ENCODE measurements at places on chromosomes 7 and 10.

DNA sequence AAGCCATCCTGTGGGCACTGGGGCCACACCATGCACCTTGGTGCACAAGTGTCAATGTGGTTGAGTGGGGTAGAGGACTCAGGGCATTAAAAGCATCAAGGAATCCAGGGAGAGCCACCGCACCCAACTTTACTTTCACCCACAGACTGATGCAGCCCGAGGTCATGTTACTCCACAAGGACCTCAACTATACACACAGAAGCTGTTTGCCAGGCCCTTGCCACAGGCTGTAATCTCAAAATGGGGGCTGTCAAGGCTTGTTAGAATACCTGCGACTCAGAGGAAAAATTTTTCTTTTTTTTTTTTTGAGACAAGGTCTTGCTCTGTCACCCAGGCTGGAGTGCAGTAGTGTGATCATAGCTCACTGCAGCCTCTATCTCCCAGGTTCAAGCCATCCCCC is 26.5 kb upstream of the KCTD7 start:
- DNase-seq: no peak

DNA sequence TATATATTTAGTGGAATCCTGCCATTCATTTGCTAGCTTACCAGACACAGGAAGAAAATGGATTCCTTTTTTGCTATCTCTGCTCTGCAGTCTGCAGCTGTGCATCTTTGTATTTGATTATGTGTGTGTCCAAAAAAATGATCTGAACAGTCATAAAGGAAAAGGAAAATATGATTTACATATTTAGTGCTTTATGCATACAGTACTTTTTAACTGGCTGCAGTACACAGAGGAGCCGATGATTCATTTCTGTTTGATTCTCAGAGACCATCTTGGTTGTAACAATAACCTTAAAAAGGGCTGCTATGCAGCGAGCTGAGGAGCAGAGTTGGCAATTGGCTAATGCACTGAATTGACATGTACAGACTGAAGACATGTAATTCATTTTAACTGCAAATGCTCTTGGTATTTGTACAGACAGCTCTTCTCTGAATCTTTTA is 151.3 kb upstream of the FZD1 start:
- peak; percentile 60 for DNase-seq

DNA sequence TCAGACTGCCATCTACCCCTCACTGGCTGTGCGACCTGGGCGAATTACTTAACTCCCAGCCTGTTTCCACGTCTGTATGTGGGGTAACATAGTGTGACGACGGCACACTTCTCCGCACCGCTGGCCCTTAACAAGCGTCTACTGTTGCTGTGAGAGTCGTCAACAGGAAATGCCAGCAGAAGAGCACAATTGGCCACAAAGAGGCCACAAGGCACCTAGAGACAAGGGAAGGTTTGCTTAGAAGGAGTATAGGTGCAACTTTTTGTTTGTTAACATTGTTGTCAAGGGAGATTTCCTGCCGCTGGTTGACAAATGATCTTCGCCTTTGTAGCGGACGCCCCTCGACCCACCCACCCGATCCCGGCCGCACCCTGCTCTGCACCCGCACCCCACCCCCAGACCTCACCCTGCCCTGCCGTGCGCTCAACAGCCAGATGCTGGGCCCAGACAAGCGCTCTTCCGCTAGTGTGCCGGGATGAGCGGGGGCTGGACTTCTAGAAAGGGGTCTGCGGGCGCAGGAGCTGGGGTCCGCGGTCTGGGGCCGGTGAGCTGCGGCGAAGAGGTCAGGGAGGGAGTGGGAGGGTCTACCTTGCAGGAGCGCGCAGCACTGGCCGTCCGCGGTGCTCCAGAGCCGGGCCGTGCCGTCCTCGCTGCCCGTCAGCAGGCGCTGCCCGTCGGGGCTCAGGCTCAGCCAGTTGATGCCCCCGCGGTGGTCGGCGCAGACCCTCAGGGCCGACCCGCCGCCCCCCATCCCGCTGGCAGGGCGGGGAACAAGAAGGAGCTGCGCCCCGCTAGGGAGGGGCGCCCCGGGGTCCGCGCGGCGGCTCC is 785 bp downstream of the WDR86 start:
- DNase-seq: peak; percentile 26

- DNase-seq: no peak
Observed at GRCh38 chr10:4549139-4549653, 276.8 kb upstream of the AKR1E2 start.

DNA sequence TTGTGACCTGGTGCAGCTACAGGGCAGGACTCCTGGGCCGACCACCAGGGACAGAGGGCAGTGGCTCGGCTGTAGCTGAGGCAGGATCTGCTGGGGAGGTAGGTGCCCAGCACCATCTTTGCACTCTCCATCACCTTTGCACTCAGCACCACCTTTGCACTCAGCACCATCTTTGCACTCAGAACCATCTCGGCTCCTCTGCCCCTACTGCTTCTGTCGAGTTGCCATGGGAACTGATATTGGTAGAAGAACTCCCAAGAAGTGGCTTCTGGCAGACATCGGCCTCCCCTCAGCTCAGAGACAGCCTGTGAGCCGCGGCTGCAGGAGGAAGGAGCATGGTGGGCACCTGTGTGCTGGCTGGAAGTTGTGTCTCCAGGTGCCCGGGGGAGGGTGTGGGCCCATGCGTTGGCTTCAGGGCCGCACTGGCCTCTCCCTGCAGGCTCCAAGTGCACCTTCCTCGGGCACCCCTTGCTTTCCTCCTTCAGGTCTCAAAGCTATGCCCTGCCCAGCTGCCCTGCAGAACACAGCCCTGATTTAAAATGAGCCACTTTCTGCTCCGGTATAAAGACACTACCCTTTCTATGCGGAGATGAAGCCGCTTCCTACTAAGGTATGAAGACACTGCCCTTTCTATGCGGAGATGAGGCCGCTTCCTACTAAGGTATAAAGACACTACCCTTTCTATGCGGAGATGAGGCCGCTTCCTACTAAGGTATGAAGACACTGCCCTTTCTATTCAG is 514.5 kb downstream of the PTPRN2 start:
- no peak for DNase-seq

DNA sequence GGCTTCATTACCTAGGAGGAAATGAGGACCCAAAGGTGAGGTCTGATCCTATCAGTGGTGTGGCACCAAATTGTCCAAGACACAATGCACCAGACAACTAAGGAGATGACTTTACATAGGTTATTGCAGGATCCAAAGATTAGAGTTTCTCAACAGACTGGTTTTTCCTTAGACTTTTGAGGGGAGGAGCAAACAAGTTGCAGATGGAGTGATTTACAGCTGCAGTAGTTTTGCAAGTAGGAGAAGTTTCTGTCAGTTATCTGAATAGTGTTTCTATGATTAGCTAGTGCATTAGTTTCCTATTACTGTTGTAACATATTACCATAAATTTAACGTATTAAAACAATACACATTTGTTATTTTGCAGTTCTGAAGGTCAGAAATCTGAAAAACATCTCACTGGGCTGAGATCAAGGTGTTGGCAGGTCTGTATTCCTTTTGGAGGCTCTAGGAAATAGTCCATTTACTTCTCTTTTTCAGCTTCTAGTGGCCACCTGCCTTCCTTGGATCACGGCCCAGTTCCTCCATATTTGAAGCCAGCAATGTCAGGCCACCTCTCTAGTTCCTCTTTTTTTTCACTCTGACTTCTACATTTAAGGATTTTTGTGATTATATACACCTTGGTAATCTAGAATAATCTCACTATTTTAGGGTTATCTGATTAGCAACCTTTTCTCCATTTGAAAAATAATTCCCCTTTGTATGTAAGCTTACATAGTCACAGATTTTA is 994.9 kb downstream of the REEP3 start:
- DNase-seq: no peak

DNA sequence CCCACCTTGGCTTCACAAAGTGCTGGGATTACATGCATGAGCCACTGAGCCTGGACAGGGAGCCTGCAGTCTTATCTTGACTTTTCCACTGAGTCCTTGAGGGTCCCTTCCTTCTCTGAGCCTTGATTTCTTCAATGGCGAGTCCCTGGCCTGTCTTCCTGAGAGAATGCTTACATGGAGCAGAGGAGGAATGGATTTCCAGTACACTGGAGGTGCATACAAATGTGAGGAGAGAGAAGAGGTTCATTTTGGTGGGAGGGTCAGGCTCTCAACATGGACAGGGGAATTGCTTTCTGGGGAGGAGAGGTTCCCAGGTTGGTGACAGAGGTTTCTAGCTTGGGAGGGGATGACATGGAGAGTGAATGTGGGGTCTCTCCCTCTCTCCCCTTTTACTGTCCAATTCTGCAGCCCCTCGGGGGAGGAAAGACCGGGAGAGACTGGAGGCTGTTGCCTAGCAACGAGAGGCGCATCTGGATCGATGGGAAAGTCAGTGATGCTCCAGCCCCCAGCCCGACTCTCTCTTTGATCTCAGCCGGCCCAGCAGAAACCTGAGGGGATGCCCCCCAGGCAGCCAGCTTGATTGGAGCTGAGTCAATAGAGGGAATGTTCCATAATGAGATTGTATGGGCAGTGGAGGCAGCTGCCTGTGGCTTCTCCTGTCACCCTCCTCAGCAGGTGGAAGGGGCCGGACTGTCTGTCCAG is 14.8 kb downstream of the SRRM3 start:
- DNase-seq: peak; percentile 59

DNA sequence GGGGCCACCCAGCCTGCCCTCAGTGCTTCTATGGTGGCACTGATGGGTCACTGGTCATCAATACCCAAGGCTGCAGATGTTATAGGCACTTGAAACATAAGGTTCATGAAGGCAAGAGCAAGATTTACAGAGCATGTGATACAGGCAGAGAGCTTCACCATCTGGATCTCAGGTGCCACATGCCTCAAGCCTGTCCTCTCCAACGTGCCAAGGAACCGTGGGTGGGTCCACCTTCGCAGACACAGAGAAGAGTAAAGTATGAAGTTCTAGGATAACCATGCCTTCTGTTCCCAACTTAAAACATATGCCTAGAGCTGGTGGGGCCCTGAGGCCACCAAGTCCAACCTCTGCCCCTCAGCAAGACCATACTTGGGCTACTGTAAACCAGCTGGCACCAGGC is 26.7 kb upstream of the CDH23 start:
- DNase-seq: no peak

- no peak for DNase-seq
Observed at GRCh38 chr10:89241026-89241425, 10.5 kb downstream of the LIPA start.

DNA sequence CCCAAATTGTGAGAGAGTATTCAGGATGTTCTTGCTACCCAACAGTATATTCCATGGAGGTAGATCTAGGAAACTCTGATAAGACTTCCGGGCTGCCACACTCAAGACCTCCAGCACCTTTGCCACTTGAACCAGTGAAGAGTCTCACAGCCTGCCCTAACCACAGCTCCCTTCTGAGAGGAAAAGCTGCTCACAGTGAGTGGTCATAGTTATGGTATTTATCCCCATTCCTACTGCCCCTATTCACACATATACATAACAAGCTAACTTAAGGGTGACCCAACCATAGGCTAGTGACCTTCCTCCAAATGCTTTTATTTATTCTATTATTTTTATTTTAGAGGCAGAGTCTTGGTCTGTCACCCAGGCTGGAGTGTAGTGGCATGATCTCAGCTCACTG is 156.3 kb downstream of the PTEN start:
- no peak for DNase-seq

DNA sequence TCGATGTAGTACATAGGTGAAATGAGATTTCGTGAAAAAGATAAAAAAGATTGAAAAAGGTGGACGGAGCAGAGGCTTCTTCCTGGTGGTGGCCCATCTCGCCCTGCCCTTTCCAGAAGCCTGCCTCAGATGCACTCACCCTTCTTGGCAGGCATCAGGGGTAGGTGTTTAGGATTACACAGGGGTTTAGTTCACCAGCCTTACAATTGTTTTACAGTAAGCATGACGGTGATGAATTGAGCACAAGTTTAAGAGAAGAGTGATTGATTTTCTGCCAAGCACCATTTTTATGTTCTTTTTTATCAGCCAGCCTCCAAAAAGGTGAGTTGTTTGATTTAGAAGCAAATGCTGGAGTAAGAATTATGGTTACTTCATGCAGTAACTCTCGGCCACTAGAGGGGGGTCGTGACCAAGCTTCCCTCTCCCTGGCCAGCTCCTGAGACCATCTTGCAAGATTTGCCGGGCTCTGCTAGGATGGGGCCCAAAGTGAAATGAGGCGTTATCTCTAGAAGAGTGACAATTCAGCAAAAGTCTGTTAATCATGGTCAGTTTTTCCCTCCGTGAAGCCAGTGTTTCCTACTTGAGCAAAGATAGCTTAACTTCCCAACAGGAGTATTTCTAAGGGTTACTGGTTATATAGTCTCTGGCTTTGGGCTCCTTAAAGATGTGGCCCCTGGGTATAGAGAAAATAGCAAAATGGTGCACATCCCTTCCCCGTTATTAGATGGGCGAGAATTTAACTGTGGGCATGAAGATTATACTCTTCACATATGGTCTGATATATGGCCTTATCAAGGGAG is 228.8 kb downstream of the BMPER start:
- no peak for DNase-seq

- no peak for DNase-seq
Observed at GRCh38 chr10:71236822-71237682, 24.7 kb downstream of the UNC5B start.

GRCh38 chr10:80350251-80350650 is 6.3 kb downstream of the DYDC1 start:
- no peak for DNase-seq

DNA sequence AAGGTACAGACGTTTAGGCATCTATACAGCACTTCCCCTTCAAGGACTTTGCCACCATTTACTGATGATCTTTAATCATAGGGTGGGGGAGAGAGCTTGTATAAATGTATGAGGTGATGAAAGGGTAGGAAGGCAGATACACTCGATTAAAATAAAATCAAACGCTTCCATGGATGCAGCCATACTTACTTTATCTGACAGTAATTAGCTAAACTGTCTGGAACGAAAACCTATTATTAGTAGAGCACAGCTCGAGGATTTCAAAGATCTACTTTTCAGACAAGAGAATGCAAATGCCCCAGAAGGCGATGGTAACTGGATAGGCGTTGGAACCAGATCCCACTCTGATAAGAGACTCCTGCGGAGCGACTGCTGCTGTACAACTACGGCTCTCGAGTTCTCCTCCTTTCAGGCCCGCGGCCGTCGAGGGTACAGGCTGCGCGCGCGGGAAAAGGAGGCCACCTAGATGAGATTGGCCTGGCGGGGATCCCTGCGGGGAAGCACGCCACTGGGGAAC is 3.1 kb upstream of the NKX2-3 start:
- peak; percentile 35 for DNase-seq

DNA sequence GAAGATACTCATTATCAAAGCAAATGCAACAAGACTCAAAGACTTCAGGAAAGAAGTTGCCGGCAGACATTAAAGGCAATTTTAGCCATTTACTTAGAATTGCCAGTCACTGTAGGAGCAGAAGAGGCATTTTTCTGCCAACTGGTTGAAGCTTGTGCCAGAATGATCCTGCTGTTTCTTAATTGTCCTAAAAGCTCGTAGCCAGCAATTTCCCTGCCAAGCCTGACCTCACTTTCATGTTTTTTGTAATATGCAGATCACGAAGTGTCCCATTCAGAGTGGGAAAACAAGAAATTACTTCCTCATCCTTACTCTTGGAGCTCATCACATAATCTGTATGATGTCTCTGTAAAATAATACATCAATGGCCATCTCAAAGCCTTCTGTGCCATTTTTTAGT is 130.9 kb upstream of the ANKRD1 start:
- DNase-seq: no peak

DNA sequence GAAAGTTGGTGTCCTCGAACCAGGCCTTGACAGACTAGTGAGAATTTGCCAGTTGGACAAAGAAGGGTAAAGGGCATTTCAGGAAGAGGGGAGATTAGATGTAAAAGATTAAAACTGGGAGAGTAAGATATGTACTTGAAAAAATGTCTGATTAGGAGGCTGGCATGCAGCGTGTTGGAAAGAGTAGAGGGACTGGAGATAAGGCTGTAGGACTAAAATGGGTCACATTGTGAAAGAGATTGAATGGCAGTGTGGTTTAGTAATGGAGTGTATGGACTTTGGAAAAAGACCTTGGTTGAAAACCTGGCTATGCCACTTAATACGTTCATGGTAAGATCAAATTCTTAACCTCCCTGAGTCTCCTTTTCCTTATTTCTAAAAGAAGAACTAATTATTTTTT is 14.1 kb downstream of the CREM start:
- no peak for DNase-seq
